ENCODE measurements at places on chromosomes 13 and 19.

DNA sequence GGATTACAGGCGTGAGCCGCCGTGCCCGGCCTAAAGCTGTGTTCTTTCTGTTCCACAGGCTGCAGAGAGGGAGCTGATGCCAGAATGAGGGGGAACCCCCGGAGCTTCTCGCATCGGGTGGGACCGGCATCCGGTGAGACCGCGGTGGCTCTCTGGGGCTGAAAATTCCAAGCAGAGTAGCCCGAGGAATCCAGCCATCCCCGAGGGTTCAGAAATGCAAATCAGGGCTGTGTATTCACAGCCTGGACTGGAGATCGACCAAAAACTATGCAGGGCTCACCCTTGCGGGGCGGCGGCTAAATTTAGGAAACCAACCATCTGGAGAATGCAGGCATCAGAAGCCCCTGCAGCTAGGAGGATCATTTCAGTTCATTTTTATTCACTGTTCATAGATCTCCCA lies 99.2 kb downstream of the GNG7 start:
- no peak for DNase-seq

DNA sequence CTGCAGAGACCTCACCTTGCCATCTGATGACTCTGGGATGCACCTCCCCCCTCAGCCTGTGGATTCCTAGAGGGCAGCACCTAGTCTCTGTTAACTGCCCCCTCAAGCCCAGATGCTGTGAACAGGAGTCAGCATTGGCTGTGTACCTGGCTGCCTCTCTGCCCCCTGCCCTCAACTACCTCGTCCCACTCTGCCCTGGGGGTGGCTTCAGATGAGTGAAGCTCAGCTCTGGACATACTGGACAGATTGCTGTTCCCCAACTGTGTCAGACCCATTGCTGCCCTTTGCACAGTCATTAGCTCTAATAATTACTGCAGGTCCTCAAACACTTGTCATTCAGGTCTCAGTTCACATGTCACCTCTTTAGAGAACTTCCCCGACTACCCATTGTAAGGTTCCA lies 182.1 kb upstream of the TSHZ3 start:
- no peak for DNase-seq

DNA sequence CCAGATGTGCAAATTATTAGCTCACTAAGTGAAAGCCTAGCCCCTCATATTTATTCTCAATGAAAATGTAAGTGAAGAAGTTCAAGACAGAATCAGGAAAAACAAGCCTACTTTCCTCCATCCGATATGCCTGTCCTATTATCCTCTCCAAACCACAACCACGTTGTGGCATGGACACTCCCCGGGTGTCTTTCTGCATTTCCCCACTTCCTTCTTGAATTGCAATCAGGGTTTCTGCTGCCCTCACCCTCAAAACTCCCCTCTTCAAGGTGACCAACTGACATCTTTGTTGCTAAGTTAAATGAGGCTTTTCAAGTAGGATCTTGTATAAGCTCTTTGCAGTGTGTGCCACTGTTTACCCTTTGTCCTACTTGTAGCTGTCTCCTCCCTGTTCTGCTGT lies 11.8 kb downstream of the SLC25A30 start:
- no peak for DNase-seq

DNA sequence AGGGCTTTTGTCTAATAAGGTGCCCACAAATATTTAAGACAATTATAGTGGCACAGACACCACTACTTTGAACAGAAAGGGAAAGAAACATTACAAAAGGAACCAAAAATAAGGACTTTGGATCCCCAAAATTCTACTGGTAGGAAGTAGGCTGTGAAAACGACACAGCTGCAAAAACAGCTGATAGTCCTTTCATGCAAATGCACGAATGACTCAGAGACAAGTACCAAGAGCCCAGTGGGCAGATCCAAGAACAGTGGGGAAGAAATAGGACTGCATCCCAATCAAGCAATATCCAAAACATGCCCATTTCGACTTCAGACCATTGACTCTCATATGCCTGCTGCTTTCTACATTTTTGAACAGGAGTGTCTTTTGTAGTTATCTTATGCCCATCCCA lies 269.4 kb upstream of the NBEA start:
- DNase-seq, result no peak

GRCh38 chr13:37288057-37288720 lies 182.7 kb upstream of the CSNK1A1L start:
- no peak for DNase-seq

DNA sequence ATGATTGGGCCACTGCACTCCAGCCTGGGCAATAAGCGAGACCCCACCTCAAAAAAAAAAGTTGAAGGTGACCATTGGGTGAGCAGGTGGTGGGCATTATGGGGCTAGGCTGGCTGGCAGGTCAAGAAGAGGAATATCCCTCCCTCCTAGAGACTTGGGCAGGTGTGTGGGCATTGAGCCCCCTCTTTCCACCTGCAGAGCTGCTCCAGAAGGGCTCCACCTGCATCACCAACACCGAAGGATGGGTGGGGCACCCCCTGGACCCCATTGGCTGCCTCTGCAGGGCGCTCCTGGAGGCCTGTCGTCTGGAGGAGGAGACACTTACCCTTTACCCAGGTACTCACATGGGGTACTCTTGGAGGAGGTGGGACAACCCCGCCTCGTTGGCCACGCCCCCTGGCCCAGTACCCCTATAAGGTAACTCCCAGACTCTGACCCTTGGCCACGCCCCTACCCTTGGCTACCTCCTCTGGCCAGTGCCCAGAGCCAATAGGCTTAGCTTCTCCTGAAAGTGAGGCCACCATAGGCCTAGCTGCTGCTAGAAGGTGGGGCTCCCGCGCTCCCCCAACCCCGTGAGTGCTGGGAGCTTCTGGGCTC lies 21.9 kb downstream of the ZSWIM4 start:
- DNase-seq, result no peak

DNA sequence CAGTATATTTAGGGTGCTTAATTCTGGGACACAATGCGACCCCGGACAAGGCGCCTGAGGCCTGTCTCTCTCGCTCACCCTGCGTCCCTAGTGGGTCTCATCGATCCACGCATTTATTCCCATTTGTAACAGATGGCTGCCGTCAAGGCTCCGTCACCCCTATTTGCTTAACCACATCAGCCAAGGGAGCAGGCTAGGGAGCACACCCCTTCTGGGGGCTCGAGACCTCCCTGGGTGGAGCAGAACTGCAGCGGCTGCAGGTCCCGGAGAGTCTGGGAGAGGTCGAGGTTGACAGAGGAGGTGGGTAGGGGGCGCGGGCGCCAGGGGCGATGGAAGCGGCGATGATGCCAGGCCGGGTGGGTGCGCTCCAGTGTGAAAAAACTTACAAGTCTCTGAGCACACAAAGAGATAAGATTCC lies 507 bp downstream of the ALG5 start:
- no peak for DNase-seq

DNA sequence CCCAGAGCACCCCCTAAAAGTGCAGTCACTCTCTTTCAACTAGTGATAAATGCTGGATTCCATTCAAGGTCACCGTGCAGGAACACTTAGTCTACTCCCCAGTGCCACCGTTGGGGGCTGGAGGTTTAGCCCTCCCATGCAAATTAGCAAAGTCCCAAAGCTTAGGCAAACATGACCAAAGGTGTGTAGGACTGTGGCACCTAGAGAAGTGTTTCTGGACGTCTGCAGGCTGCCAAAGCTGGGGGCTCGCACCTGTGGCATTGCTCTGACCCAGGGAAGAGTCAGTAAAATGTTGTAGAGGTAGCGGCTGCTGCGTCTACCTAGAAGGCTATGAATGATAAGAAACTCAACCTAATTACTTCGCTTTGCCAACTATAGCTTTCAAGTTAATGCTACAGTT lies 13.9 kb downstream of the COL4A1 start:
- DNase-seq, result no peak

GRCh38 chr13:32659736-32660135 lies 73.5 kb downstream of the PDS5B start:
- no peak for DNase-seq

GRCh38 chr19:18264971-18265540 lies 9.2 kb downstream of the IQCN start:
- DNase-seq, result no peak

- no peak for DNase-seq
Measured at GRCh38 chr19:3145909-3146676, 10.3 kb downstream of the GNA15 start.

- no peak for DNase-seq
Measured at GRCh38 chr13:38947054-38947453, 43.6 kb downstream of the STOML3 start.

GRCh38 chr13:90675129-90675528 lies 672.4 kb upstream of the MIR17HG start:
- no peak for DNase-seq

GRCh38 chr19:40717325-40717879 lies 490 bp downstream of the ITPKC start:
- no peak for DNase-seq

DNA sequence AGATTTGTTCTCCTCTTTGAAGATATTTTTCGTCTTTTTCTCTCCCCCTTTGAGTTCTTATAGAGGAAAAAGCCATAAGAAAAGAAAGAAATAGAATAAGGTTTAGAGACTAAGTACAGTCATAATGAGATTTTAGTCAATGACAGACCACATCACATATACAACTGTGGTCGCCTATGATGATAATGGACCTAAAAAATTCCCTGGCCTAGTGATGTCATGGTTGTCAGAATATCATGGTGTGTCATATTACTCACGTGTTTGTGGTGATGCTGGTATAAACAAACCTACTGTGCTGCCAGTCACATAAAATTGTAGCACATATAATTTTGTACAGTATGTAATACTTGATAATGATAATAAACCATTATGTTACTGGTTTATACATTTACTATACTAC lies 1096.1 kb downstream of the OLFM4 start:
- no peak for DNase-seq

GRCh38 chr13:60273971-60274527 lies 110.3 kb upstream of the DIAPH3 start:
- no peak for DNase-seq

DNA sequence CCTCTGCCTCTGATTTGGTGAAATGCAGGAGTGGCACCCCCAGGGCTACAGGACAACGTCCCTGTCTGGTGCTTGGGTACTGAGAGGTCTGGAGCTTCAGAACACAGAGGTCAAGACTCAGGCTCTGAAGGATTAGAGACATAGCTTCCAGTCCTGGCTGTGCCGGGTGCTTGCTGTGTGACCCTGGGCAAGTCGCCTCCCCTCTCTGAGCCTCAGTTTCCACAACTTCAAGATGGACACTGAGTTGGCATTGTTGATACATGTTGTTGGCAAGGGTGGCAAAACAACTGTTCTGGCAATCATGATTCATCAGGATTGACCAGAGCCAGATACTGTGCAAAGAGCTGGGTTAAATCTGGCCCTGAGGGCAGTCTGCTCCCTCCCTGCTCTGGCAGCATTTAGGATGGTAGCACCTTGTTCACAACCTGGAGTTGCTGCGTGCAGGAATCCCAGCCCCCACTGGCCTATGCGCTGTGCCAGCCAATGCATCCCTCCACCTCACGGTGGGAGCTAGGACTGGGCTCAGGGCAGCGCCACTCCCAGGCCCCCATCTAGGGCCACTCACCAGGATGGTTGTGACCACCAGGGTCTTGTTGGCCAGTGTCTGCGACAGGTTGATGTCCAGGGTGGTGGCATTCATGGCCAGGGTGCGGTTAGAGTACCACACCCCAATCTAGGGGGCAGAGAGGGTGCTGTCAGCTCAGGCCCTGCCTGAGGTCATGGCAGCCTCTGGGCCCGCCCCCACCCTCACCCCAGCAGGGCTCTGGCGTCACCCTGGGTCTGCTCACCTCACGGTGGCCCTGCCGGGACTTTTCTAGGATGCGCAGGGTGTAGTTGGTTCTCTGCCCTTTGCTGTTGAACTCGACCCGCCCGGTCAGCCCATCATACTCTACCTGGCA lies 16.7 kb downstream of the GRIK5 start:
- no peak for DNase-seq

DNA sequence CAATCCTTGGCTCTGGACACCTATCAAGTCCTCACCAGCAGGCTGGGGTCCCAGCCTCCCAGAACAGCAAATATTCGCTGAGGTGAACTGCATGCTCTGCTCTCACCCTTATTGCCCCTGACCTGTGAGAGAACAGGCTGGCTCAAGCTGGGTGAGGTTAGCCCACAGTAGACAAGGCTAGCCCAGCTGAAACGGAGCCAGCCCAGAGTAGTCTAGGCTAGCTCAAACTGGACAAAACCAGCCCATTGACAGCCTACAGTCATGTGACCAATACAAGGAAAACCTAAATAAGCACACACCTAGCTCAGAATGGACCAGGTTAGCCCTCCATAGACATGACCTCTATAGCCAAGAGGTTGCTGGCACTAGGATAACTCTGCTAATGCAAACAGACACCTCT lies 38.4 kb downstream of the CCL25 start:
- DNase-seq, result no peak

DNA sequence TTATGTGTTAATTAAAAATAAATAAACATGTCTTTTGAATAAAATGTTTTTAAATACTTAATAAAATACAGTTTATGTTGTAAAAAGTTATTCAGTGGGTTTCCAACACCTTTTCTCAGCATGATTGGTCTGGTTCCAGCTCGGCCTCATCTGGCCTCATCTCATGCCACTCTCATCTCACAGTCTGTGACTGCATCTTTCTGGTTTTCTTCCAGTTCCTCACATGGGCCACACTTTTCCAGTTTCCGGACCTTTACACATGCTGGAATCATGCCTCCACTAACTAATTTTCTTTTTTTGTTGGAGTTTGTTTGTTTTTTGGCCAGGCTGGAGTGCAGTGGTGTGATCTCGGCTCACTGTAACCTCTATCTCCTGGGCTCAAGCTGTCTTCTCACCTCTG lies 82.5 kb downstream of the RUBCNL start:
- DNase-seq, result no peak

DNA sequence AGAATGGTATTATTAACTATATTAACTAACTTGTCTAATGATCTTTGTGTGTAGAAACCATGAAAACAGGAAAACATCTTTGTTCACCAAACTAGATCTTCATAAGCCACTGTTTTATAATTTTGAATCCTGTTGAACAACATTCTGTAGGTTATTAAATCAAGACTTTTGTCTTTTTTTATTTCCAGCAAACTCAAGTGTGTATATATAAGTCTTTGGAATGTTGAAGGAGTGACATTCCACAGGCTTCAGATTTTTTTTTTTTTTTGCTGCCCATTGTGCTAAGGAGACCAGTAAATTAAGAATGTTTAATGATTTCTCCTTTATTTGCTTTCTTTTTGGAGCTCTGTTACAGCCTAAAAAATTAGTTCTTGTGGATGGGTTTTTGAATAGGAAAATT lies 89.6 kb downstream of the LMO7 start:
- DNase-seq, result no peak

DNA sequence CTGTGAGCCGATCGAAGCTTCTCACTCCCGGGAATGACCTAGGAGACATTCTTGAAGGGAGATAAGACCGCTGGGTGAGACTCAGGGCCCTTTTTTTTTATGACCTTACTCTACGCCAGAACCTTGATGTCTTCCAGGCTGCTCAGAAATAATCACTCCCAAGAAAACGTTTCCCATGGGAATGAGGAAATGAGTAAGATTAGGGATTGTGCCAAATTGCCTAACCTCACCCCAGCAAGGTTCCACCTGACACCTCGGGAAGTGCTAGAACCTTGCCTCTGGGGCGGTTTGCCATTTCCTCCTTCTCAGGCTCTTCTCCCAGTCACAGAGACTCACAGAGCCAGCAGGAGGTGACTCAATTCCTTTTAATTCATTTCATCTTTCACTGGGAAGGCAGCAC lies 2.3 kb downstream of the SLC46A3 start:
- no peak for DNase-seq

GRCh38 chr19:4589579-4590410 lies 30.3 kb upstream of the SEMA6B start:
- no peak for DNase-seq

- DNase-seq, result no peak
Measured at GRCh38 chr19:9741476-9742171, 26.9 kb downstream of the ZNF846 start.

All from activated CD8-positive, alpha-beta memory T cell treated with anti-CD3 and anti-CD28 coated beads for 4 hours (primary cell).